Putamen (tissue), 1 donor: ENCODE measurements at places on chromosomes 4 and X.

GRCh38 chrX:78517124-78517523, 142.0 kb downstream of the RTL3 start:
- no peak for DNase-seq

- no peak for DNase-seq
Observed at GRCh38 chr4:138499627-138500026, 257.5 kb upstream of the SLC7A11 start.

GRCh38 chrX:65871671-65872311, 168.1 kb downstream of the VSIG4 start:
- DNase-seq, result no peak

DNA sequence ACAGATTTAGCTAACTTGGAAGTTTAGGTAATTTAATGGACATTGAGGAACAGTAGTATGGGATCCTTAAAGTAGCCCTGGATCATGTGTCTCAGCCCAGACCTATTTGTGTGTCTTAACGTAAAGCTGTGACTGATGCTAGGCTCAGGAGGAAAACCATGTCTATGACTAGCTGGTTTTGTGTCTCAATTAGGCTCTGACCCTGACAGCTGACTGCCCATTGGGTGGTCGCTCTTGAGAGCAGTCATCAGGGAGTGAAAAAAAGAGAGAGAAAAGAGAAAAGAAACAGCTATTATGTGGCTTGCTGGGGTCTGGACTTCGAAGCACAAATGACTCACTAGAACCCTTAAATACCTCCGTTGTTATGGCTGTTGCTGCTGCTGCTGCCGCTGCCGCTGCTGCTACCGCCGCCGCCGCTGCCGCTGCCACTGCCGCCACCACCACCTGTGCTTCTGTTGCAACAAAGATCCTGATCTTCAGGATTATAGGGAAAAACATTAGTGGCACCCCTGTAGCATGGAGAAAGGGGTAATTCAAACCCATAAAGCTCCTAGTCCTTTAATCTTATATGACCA, 70.7 kb downstream of the GSPT2 start:
- DNase-seq, result no peak

GRCh38 chr4:98663226-98664006, 5.0 kb upstream of the TSPAN5 start:
- DNase-seq, result no peak

- no peak for DNase-seq
Observed at GRCh38 chr4:42562016-42562415, 94.9 kb downstream of the ATP8A1 start.

- DNase-seq, result no peak
Observed at GRCh38 chrX:39897741-39898097, 200.0 kb downstream of the BCOR start.

GRCh38 chrX:56726605-56727004, 2.4 kb upstream of the NBDY start:
- peak; percentile 20 for DNase-seq

- peak; percentile 76 for DNase-seq
Observed at GRCh38 chr4:165207431-165208220, at the start of gene KLHL2. TSS of gene KLHL2 (plus strand) at chr4:165207561. CDS start at chr4:165207877, 316 bp downstream.

GRCh38 chr4:22500831-22501714, 14.8 kb downstream of the ADGRA3 start:
- DNase-seq, result no peak

- no peak for DNase-seq
Observed at GRCh38 chr4:71586087-71586763, 197.7 kb downstream of the GC start.

- no peak for DNase-seq
Observed at GRCh38 chrX:47643926-47644325, 6.4 kb downstream of the ELK1 start.

DNA sequence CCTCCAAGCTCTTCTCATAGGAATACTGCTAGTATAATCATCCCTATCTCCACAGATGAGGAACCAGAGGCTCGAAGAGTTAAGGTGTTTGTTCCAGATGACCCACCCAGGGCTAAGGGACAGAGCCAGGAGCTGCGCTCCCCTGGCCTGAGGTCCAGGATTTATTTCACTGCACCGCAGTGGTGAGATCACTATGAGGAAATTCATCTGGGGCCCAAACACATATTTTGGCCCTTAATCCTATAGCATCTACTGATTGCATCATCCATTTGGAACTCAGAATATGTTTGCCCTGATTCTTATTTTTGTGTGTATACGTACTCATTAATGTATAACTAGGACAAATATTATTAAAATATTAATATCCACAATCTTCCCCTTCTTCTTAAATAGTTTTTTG, 100.1 kb upstream of the RBPJ start:
- DNase-seq, result no peak

GRCh38 chrX:68261060-68261672, 172.1 kb downstream of the OPHN1 start:
- peak; percentile 40 for DNase-seq

DNA sequence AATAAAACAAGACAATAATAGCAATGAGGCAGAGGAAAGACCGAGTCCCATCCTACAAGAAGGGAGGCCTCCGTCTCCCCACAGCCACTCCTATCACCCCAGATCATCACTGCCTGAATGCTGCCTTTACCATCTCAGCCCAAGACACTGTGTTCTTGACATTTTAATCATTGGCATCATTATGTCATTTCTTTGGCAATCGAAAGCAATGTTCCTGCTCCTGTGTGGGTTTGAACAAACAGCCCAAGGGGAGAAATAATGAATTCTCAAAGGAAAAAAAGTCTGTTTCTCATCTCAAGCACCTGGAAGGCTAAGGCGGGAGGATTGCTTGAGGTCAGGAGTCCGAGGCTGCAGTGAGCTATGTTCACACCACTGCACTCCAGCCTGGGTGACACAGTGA, 73.0 kb upstream of the ACSL1 start:
- DNase-seq, result no peak

DNA sequence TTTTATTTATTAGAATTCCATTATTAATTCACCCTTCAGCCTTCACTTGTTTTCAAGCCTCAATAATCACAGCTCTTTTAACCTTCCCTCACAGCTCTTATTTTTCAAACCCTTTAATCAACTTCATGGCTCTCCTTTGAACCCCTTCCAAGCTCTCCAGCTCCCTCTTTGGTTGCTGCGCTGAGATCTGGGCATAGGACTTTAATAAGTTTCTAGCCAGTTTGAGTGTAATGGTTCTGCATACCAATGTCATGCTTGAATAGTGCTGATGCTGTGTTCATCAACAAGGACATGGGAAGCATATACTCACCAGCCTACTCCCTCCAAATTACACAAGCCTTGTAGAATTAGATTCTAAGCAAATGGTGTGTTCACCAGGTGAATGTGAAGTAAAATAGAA, 3.5 kb upstream of the RNF212 start:
- peak; percentile 47 for DNase-seq

- DNase-seq, result peak; percentile 10
Observed at GRCh38 chrX:138128027-138128671, 562.2 kb downstream of the ZIC3 start.

DNA sequence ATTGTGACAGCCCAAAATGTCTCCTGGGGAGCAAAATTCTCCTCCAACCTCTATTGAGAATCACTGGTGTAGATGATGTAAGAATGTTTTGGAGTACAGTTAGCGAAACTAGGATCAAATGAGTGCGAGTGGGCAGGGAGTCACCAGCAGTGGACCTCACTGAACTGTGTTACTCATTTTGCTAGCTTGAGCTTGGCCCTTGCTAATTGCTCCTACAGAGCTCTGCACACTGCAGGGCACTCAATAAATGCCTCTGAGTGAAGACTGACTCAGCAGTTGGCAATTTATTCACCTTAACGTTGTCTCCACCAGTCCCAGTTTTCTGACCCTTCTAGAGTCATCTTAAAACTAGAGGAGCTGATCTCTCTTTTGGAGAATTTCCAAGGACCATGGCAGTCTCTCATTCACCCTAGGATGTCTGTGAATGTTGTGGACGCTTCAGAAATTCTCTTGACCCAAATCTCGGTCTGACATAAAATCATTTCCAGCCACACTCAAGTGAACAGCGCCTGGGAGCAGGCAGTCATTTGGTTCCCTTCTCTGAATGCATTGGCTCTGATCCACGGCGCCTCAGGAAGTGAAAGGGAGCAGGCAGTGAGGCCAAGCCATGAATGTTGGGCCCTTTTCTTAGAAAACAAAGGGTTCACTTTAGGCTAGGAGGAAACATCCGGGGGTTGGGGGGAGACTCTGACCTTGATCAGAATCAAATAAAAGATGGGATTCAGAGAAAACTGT, 148.1 kb downstream of the NWD2 start:
- peak; percentile 86 for DNase-seq

- no peak for DNase-seq
Observed at GRCh38 chr4:102196221-102196620, 149.1 kb downstream of the SLC39A8 start.

- no peak for DNase-seq
Observed at GRCh38 chr4:6272863-6273660, 3.4 kb downstream of the WFS1 start.

DNA sequence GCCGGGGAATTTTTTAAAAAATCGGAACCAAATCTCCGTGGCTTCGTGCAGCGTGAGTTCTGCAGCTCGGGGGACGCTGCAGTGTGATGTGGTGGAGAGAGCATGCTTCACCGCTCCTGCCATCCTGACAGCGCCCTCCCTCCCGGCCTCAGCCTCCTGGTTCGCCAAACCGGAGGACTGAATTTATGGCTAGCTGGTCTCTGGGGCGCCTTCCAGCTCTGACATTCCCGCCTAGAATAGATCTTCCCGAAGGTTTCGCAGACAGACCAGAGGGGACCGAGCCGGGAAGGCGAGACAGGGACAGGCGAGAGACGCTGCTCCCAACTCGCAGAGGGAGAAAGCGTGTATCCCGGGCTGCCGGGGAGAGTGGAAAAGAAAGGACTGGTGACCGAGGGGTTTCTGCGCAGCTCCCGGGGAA, 25.9 kb downstream of the HOPX start:
- DNase-seq, result peak; percentile 18

GRCh38 chr4:55297346-55297745, 48.7 kb upstream of the SRD5A3 start:
- DNase-seq, result no peak

DNA sequence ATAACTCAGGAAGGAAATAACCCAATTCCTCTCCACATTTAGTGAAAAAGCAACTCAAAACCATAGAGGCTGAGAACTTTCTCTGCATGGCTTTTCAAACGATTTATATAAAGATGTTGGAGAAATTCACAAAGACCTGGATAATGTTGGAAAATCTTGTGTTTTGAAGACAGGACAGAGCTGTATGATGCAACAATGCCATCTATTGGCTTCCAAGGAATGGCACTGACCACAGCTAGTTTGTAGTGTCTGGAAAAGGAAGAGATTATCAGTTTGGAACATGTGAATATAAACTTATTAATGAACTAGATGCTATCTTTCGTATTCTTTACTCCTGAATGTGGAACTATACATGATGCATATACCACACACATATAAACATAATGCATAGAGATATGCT, 503.6 kb downstream of the IL1RAPL1 start:
- peak; percentile 43 for DNase-seq

- DNase-seq, result no peak
Observed at GRCh38 chr4:161991811-161992210, 172.0 kb downstream of the FSTL5 start.

DNA sequence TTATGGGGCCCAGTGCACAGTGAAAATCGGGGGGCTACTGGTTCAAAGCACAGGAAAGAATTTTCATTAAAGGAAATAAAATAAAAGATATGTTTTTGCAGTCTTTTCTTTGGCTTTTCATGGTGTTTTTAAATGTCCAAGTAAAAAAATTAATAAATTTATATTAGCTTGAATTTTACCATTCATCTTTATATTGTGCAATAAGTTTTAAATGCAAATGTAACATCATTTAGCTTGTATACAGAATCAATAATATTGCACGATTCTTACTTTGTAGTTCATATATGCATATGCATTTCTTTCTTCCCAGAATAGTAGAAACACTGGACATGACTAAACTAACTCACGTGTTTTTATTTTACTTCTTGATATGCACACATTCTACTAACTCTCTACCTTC, 31.0 kb downstream of the AREG start:
- DNase-seq, result no peak

DNA sequence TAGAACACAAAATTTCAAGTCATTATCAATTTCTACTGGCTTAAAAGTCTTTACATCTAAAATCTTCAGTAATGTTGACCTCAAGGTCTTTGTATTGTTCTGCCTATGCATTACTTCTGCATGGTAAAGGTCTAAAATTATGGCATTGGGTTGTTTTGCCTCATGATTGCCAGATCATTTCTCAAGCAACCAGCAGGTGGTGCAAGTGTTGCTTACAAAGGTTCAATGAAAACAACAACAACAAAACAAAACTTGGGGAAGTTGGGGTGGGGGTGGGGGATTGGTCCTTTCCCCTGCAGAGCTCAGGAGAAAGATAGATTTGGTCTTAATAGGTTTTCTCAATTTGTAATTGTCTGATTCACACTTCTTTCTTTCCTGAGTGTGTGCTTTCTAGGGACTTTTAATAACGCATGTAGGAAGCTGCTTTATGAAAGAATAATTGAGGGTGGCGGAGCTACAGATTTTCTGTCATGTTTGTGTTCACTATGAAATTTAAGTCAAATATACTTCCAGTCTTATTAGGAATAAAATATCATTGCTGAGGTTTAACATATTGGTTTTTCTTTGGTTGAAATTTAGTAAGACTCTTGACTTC, 145.1 kb downstream of the COL4A5 start:
- DNase-seq, result peak; percentile 47

DNA sequence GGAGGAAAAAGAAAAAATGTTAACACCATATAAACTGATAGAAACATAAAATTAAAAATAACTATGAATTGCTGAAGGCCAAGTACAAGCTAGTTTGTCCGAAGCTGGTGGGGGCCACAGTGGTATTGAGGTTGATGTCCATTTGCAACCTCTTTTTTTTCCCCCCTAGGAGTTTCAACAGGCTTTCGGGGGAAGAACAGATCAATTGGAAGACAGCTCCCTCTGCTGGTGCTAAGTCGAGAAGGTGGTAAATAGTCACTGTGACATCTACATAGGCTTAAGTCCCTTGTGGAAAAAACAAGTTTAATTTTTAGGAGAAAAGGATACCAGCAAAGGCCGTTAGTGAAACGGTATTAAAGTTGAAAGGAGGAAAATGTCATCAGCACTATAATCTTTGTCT, 115.7 kb upstream of the ZXDA start:
- peak; percentile 0 for DNase-seq

DNA sequence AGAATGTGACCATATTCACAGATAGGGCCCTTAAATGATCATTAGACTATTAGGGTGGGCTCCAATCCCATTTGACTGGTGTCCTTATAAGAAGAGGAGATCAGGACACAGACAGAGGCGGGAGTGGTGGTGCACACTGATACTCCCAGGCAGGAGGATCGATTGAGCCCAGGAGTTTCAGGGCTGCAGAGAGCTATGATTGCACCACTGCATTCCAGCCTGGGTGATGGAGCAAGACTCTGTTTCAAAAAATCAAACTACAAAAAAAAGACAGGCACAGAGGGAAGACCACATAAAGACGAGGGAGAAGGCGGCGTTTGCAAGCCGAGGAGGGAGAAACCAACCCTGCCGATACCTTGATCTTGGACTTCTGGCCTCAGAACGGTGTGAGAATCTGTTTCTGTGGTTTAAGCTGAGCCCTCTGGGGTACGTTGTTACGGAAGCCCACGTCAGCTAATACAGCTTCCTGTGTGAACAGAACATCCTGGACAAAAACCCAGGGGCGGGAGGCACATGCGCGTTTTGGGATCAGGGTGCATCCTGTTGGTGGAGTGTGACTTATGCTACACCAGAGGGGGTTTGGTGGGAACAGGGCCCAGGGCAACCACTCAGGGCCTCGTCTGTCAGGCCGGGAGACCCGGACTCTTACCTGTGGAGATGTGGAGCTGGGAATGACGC, 211.8 kb upstream of the PSAPL1 start:
- DNase-seq, result no peak
